Activated CD4-positive, CD25-positive, alpha-beta regulatory T cell treated with anti-CD3 and anti-CD28 coated beads, Interleukin-2, amount 50 U/mL, for 16 hours (primary cell): ENCODE measurements at places on chromosomes 5 and 9.

DNA sequence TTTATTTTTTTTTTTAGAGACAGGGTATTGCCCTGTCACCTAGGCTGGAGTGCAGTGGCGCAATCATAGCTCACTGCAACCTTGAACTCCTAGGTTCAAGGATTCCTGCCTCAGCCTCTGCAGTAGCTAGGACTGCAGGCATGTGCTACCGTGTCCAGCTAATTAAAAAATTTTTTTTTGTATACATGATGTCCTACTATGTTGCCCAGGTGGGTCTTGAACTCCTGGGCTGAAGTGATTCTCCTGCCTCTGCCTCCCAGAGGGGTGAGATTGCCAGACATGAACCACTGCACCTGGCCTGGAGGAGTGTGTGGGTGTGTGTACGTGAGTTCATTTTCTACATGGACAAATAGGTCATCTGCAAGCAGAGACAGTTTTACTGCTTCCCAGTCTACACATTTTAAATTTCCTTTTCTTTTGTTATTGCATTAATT lies 33.8 kb downstream of the JMY start:
- DNase-seq, result no peak

DNA sequence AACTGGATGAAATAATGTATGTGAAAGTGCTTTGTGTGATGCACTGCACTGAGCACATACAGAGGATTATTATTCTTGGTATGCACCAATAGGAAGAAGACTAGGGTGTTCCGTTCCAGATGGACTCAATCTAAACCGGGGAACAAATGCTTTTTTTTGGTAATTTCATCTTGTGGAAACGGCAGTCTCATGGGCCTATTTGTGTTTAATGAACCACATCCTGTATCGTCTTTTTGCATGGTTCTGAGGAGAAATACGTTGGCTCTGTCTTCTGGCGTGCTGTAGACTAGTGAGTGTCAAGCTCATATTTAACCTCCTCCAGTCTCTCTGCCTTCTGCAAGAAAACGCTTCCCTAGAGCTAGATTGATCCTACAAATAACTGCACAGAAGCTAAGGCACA lies 30.0 kb downstream of the TRIM32 start:
- no peak for DNase-seq

- no peak for DNase-seq
These were observed 136.2 kb downstream of the CDH6 start for GRCh38 chr5:31329715-31330114.

- no peak for DNase-seq
These were observed 11.3 kb upstream of the ADRB2 start for GRCh38 chr5:148815086-148815485.

DNA sequence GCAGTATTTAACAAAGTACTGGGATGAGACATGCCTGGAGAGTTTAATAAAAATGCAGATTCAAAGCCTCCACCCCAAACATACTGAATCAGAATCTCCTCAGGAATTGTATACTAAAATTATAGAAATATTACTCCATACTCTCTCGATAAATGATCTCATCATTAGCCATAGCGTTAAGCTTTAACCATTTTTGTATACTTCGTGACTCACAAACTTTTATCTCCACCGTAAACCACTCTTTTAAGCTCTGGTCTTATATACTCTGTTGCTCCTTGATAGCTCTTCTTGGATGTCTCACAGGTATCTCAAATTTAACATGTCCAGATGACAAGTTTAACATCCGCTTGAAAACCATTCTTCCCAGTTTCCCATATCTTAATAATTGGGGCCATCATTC lies 327.8 kb downstream of the ADGRV1 start:
- no peak for DNase-seq

DNA sequence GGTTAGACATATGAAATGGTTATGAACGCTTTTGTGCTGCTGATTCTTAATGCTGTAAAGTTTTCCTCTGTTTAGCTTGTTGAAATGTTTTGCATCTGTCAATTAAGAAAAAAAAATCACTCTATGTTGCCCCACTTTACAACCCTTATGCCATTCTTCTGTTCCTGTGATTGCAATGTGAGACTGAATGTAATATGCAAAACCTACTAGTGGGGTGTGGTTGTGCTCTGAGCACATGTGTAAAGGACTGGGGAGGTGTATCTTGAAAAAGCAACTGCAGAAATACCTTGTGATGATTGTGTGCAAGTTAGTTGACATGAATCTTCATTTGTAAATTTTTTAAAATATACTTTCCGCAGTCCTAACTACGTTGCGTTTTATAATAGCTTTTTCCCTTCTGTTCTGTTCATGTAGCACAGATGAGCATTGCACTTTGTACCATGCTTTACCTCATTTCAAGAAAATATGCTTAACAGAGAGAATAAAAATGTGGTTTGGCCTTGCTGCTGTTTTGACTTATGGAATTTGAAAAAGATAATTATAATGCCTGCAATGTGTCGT lies 357.0 kb upstream of the PIK3R1 start:
- no peak for DNase-seq

GRCh38 chr9:123302348-123303214 lies 34.2 kb upstream of the STRBP start:
- no peak for DNase-seq

DNA sequence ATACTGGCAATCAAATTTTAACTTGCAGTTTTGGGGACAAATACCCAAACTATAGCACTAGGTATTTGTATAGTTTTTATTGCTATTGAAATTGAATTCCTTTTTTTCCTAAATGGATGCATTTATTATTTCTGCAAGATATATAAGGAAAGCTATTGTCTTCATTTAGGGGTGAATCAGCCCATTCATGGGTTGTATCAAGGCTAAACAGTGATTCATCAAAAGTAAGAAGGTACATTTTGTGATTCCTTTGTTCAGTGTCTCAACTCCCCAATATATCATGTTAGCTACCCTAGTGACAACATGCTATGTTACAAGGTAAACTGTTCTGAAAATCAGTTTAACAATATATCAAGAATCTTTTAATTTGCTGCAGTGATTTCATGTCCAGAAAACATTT lies 185.7 kb downstream of the PLK2 start:
- no peak for DNase-seq

DNA sequence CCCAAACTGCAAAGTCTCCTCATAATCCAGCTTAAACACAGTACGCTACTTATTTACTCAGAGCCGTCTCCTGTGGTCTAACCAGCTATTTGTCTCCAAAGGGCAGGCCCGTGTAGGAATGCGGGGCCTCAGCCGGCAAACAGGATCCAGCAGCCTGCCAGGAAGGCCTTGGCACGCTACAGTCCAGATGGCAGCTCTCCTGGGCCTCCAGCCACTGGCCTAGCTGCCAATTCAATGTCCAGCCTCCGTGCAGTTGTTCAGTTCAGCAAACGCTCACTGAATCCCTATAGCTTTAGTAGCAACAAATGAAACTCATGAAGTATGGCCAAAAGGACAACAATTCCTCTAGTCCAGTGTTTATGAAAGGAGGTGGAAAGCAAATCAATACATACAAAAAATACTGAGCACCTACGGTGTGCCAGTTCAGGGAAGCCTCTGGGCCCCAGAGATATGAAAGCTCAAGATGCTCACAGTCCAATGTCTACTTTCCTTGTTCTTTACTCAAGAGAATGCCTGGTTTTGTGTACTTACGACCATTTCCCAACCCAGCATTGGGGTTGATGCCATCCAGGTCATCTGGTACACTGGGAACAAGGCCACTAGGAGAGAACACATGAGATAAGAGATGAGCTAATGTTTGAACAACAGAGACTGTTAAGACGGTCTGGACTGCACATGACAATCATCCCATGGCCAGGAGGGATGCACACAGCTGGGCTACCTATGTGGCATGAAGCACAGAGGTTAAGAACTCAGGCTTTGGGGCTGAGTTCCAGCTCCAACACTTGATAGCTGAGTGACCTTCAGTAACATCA lies 8.3 kb downstream of the CDK5RAP2 start:
- DNase-seq, result no peak

DNA sequence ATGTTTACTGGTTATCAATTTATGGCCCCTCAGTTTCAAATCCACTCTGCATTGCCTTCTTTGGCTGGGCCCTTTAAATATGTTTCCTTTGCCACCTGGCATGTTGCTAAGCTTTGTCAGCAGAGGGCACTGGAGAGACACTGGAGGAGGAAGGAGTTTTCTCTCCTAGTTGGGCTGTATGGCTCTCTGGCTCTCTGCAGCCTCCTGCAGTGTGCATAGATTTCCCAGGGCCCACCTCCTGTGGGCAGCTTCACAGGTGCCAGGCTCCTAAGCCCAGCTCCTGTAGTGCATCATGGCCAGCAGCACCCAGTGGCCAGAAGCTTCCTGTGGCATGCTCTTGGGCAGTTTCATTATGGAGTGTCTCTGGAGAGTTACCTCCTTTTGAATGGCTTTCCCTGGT lies 23.3 kb downstream of the CAVIN4 start:
- no peak for DNase-seq

- DNase-seq, result no peak
These were observed 68.2 kb downstream of the LRSAM1 start for GRCh38 chr9:127519301-127520166.

DNA sequence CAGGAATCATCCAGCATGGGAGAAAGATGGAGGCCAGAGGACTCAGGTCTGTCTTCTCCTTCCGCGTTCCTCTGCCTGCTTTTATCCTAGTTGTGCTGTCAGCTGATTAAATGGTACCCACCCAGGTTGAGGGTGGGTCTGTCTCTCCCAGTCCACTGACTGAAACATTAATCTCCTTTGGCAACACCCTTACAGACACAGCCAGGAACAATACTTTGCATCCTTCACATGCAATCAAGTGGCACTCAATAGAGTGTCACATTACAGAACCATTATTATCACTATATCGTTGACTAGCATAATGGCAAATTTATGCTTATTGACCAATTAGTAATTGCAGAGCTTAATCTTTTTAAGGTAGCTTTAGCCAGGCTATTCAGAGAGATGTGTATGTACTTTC lies 64.8 kb downstream of the UNC13B start:
- no peak for DNase-seq

GRCh38 chr5:140024928-140025327 lies 18.2 kb downstream of the NRG2 start:
- no peak for DNase-seq

DNA sequence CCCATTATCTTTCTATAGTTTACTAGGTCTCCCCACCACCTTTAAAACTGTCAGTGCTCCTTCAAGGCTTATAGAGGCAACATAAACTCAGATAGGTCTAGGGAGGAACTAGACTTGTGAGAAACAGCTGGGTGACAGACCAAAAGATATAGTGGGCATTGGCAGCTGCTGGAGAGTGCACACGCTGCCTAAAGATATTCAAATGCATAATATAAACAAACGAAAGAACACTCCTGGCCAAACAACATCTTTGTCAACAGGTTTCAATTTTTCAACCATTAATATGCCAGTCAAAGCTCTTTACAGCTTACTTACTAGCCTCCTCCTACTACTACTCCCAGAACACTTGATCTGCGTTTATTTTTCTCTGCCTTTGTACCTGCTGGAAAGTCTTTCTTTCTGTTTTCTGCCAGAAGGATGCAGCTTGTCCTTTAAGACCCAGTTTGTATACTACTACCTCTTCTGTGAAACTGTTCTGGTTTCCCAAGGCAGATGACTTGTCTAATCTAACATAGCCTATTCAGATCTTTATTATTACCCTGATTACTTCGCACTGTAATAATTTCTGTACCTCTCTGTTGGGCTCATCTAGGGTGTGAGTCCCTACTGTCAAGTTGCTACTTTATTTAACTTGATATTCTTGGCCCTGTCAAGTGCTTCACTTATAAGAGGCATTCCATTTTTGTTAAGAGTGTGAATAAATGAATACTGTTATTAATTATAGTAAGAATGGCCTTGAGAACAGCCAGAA lies 14.3 kb downstream of the KDM3B start:
- DNase-seq, result no peak

DNA sequence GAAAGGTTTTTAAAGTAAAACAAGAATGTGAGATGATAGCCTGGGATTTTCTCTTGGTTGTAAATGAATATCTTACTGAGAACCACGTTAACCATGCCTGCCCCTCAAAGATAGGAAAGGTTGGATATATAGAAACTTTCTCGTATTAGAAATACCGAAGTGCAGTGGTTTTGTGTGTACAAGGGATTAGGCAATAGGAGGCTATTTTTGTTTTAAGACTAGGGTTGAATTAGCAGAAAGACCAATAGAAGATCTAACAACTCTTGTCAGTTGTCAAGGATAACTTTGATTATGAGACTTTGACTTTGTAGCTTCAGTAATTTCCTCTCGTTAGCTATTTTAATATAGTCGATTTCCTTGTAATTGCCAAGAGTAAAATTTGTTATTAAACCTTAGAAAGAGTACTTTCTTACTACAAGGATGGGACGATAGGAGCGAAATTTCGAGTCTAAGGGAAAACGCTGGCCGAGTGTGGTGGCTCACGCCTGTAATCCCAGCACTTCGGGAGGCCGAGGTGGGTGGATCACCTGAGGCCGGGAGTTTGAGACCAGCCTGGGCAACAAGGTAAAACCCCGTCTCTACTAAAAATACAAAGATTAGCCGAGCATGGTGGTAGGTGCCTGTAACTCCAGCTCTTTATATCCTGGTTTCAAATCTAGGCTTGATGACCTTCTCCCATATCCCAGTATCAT lies 838 bp downstream of the POLK start:
- DNase-seq, result no peak
